ENCODE measurements at places on chromosomes 1 and 21.

- peaks cover 7% of the 10 kb centered on the region for H3K4me1 ChIP-seq
- DNase-seq, result peak; percentile 21
- peak overlapping the region; percentile 87 for H3K4me3 ChIP-seq
- H3K27ac ChIP-seq, result peak overlapping the region; percentile 77
- H3K36me3 ChIP-seq, result peaks cover 9% of the 10 kb centered on the region
These were observed 683 bp upstream of the DMAP1 start for GRCh38 chr1:44212355-44213221.

- no peak overlapping the region for H3K4me3 ChIP-seq
- no peaks in the 10 kb centered on the region for H3K27me3 ChIP-seq
- no peaks in the 10 kb centered on the region for H3K36me3 ChIP-seq
- no peaks in the 10 kb centered on the region for H3K4me1 ChIP-seq
- H3K27ac ChIP-seq, result no peak overlapping the region
- DNase-seq, result no peak
These were observed 102.9 kb downstream of the VAV3 start for GRCh38 chr1:107862064-107862463.

- H3K4me3 ChIP-seq, result no peak overlapping the region
- no peaks in the 10 kb centered on the region for H3K4me1 ChIP-seq
- H3K27me3 ChIP-seq, result no peaks in the 10 kb centered on the region
- DNase-seq, result no peak
These were observed 940.6 kb downstream of the TTLL7 start for GRCh38 chr1:83058327-83058726.

DNA sequence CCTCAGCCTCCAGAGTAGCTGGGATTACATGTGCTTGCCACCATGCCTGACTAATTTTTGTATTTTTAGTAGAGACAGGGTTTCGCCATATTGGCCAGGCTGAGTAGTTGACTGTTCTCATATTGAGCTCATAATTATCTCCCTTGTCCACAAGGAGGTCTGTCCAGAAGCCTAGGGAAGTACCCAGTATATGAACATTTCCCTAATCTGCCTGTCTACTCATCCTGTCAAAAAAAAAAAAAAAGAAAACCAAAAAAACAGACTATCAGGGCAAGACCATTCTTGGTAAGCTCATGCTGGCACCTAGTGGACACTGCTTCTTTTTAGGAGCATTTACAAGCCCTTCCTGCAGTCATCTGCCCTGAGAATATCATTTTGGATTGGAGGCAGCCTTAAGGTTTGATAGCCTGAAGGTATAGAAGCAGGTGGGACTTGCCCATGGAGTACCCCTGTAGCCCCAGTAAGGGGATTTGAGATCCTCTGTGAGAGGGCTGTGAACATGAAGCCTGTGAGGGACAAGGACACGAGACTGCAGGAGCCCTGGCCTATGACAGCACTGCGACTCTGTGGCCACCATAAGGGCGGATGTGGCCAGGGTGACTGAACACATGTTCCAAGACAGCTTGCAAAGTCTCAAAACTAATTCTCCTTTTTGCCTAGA lies 10.8 kb upstream of the DUSP12 start:
- no peak overlapping the region for H3K27ac ChIP-seq
- H3K4me1 ChIP-seq, result no peaks in the 10 kb centered on the region
- DNase-seq, result peak; percentile 11
- H3K36me3 ChIP-seq, result no peaks in the 10 kb centered on the region
- H3K4me3 ChIP-seq, result no peak overlapping the region

All from effector memory CD4-positive, alpha-beta T cell (primary cell).